Ascending aorta (tissue), 2 donors: ENCODE measurements at places on chromosomes 13 and 19.

- no peak for DNase-seq
These were observed at the start of gene KCNK6 for GRCh38 chr19:38319421-38320258. Gene KCNK6, plus strand, starts transcription at chr19:38319845. Its CDS starts 106 bp downstream, at chr19:38319951.

GRCh38 chr13:58329746-58330145, 698.2 kb downstream of the PCDH17 start:
- DNase-seq: no peak

- no peak for DNase-seq
These were observed 379.1 kb downstream of the SUCLA2 start for GRCh38 chr13:47621931-47622330.

DNA sequence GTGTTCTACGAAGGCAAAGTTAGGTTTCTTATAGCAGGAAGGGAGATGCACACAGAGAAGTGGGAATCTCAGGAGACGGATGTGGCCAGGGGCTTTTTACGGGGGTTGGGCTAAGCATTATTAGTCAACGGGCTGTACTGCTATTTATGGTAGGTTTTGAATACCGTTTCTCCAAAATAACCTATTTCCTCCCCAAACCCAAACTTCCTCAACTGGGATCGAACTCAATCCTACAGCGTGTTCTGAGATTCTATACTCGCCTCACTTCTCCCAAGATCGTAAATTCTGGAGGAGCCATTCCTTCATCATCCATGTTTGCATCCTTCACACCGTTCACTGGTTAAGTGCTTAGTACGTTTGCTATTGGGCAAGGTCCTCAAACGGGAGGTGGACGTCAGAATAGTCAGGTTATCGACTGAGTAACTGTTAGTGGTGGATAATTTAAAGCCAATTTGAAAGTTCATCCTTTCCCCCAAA, 1.2 kb upstream of the TRIM13 start:
- no peak for DNase-seq

GRCh38 chr19:31340042-31341025, 8.9 kb downstream of the TSHZ3 start:
- DNase-seq: no peak

GRCh38 chr13:38202740-38203139, 146.9 kb upstream of the UFM1 start:
- no peak for DNase-seq

DNA sequence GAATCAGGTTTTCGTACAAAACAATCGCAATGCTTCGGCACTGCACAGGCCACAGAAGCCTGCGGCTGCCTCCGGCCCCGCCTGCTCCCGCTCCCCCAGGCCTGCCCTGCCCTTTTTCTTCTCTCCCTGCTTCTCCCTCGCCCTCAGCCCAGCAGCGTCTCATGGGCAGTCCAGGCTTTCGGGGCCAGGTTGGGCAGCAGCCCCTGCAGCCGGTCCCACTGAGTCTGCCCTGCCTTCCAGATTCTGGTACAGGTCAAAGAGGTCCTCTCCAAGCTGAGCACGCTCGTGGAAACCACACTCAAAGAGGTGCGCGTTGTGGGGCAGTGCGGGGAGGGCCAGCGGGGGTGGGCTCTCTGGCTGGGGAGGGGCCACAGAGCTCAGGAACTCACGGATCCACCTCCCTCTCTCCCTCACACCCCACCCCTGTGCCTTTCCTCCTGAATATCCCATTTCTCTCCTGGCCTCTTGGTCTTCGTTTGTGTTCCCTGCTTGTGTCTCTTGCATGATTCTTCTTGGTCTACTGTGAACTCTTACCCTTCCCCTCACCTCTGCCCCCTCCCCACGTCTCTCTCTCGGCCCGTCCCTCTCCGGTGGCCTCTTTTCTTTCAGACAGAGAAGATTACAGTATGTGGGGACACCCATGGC, 30.1 kb downstream of the CCDC8 start:
- DNase-seq: peak; percentile 59

DNA sequence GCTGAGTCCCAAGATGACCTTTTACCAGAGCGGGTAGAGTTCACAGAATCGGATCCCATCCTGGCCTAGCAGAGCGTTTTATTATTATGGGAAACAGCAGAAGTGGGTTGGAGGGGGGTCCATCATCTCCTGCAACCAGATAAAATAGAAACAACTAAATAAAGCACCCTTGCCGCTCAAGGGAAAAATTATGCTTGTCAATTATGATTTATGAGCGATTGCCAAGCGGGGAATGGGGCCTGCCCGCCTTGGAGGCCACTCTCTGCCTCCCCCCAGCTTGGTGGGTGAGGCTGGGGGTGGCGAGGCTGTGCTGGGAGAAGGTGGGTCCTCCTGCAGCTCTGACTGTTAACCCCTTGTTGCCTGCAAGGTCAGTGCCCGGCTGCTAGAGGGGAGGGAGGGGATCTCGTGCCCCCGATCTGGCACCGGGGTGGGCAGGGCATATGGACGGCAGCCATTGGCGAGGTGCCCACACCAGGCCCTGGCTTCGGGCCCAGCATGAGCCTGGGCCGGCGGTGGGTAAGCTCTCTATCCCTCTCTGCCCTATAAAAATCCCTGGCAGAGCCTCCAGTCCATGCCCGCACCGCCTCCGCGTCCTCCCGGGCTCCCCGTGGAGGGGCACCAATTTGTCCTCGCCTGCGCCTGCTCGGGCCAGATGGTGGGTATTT, 129.1 kb downstream of the URI1 start:
- DNase-seq: peak; percentile 54

- DNase-seq: no peak
These were observed 49.9 kb downstream of the N4BP2L1 start for GRCh38 chr13:32378012-32378411.

DNA sequence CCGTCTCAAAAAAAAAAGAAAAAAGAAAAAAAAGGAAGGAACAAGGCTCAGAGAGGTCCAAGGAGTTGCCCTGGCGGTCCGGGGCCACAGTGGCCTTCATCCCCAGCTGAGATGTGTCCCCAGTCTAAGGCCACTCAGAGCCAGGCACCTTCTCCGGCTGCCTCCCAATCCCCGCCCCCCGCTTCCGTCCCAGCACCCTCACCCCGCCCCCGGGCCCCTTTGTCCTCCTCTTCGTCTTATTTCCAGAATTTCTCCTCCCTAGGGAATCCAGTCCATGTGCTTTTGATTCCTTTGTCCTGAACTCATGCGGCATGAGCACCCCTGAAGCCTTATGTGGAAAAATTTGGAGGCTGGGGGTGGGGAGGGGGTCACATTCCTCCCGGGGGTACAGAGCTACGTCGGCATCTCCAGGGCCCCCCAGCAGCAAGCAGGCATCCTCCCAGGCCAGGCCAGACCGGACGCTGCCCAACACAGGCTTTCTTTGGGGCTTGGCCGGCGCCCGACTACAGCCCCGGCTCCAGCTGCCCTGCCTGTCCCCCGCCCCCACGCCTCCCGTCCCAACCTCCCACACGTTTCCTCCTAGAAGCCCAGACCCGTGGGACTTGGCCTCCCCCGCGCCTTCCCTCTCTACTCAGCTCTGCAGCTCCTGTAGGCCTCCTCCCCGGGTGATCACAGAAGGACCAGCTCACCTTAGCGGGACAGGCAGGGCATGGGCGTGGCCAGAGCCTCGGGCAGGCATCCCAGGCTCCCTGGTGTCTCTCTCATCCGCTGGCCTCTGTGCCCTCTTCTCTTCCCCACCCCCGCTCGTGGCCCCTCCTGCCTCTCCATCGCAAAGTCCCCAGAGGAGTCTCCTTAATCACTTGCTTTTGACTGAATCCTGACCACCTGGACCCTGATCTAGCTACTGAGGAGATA, 17.8 kb upstream of the ADGRE5 start:
- DNase-seq: peak; percentile 94

- DNase-seq: no peak
These were observed 15.2 kb downstream of the ZNF331 start for GRCh38 chr19:53553156-53553555.

- no peak for DNase-seq
These were observed 571.2 kb downstream of the LIG4 start for GRCh38 chr13:107644136-107644535.

- peak; percentile 60 for DNase-seq
These were observed 44.0 kb upstream of the GAS6 start for GRCh38 chr13:113907635-113908617.

GRCh38 chr19:21593934-21594820, 88.8 kb downstream of the ZNF429 start:
- DNase-seq: no peak

GRCh38 chr19:14556662-14557188, 15.1 kb downstream of the NDUFB7 start:
- no peak for DNase-seq

DNA sequence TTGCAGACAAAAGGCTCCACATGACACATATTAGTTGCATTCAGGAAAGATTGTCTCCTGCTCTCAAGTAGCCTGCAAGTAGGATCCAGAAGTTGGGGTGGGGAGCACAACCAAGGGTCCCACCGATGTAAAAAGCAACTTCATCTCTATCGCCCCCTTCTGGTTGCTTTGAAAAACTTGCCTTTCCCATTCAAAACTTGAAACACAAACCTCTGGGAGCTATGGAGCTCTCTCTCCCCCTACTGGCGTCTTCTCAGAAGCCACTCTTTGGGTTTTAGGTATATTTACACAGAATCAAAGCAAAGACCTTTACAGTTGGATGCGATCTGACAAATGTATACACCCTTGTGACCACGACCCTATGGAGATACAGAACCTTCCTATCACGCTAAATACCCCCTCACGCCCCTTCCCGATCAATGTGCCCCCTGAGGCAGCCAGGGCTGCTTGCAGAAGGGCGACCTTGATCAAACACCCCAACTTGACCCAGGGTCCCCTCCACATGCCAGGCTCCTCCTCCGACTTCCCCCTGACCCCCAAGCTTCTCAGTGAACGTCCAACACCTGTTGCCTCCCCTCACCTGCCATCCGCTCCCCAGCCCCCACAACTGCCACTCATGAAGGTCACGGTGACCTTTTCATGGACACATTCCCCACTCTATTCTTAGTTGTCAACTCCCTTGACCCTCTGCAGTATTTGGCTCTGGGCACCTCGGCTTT, 10.1 kb downstream of the NOSIP start:
- DNase-seq: no peak

- peak; percentile 53 for DNase-seq
These were observed 2.2 kb downstream of the TJP3 start for GRCh38 chr19:3710265-3710812.

- no peak for DNase-seq
These were observed 387.3 kb downstream of the PCDH17 start for GRCh38 chr13:58018865-58019264.

GRCh38 chr13:20394506-20394905, 131.2 kb downstream of the CRYL1 start:
- no peak for DNase-seq

DNA sequence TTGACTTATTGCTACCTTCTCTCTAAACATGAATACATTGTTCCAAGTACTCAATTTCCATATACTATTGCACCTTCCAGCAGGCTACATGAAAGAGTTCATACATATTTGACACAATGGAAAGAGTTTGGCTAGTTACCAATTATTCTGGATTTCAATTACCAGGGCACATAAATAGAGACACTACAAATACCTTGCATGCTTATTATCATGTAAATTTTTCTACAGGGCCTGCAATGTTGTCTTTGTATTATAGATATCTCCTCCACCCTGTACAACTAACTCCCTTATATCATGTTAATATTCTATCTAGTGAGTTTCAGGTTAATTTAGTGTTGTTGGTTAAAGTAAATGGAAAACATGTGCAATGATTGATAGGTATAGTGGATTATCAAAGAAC, 540.7 kb upstream of the SLITRK5 start:
- no peak for DNase-seq

- DNase-seq: no peak
These were observed 477 bp downstream of the PIP5K1C start for GRCh38 chr19:3699741-3700241.

- DNase-seq: no peak
These were observed 6.0 kb downstream of the C13orf46 start for GRCh38 chr13:113967729-113968462.

- no peak for DNase-seq
These were observed 251.6 kb downstream of the KCTD12 start for GRCh38 chr13:76634431-76635191.

DNA sequence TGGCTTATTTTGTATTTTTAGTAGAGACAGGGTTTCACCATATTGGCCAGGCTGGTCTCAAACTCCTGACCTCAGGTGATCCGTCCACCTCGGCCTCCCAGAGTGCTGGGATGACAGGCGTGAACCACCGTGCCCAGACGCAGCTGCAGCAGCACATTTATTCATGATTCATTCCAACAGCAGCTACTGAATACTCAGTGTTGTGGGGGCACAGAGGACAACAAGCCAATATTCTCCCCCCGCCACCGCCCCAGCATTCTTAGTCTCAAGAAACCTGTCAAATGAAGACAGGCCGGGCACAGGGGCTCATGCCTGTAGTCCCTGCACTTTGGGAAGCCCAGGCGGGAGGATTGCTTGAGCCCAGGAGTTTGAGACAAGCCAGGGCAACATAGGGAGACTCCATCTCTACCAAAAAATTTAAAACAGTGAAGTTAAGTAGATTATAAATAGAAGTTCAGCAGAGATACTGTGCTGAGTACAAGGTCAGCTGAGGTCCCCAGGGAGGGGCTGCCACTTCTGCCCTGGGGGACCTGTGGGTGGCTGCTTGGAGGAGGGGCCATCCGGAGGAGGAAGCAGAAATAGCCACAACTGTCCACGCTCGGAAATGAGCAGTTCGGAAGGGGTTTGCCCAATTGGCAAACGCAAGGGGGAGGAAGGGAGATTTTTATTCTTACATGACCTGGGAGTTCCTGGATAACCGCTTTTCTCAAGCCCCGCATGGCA, 4.3 kb downstream of the DOT1L start:
- DNase-seq: peak; percentile 63

DNA sequence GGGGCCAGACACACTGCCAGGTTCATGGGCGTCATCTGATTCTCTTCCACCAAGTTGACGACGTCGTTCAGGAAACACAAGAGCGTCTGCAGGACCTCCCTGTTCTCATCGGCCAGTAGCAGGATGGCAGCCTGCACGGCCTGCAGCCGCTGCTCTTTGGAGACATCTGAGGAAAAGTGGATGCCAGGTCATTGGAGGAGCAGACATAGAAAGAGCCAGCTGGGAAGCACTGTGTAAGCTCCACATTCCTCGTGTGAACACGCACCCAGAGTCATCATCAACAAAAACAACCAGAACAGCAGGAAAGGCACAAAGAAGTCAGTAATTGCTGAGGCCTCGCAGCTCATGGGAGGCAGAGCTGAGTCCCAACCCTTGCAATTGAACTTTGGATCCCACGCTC, 96.5 kb downstream of the KL start:
- DNase-seq: no peak
